ENCODE measurements at places on chromosomes 11 and 22.

GRCh38 chr11:70758206-70758605 is 359.9 kb downstream of the CTTN start:
- no peak for DNase-seq

GRCh38 chr11:15942936-15943335 is 413.4 kb downstream of the SOX6 start:
- no peak for DNase-seq

- no peak for DNase-seq
These were observed 39.0 kb downstream of the ADAMTS8 start for GRCh38 chr11:130389335-130389935.

DNA sequence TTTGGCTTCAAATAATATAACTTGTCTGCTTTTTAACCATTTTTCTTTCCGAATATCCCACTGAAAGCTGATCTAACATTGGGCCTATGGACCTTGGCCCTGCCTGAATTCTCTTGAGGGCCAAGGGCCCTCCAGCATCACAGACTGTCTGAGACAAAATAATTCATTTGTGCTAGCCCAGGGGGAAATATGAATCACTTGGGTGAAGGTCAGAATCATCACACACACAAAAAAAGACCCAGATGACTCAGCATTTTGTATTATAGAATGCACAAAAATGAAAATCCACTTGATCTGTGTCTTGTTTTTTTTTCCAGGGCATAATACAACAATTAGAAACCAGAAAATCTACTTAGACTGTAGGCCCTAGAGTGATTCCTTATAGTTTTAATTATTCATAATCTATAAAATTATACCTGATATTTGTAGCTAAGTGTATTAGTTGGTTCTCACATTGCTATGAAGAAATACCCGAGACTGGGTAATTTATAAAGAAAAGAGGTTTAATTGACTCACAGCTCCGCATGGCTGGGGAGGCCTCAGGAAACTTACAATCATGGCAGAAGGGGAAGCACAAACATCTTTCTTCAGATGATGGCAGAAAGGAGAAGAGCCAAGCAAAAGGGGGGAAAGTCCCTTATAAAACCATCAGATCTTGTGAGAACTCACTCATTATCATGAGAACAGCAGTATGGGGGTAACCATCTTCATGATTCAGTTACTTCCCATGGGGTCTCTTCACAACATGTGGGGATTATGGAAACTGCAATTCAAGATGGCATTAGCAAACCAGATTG is 15.6 kb upstream of the RDX start:
- DNase-seq: no peak

DNA sequence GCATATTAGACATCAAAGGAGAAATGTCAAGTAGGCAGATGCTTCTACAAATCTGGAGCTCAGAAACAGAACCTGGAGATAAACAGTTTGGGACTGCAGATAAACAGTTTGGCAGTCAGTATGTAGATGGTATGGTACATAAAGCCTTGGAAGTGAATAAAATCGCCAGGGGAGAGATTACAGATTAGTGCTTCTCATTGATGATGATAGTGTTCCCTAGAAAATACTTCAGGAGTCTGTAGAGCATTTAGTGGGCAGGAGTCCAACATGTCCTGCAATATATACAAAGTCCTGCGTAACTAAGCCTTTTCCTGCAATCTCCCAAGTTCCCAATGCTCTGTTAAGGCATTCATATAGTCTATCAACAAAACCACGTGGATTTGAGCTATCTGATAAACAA is 35.2 kb downstream of the NARS2 start:
- DNase-seq: no peak

- no peak for DNase-seq
These were observed 35.3 kb upstream of the NECTIN1 start for GRCh38 chr11:119764108-119764868.

DNA sequence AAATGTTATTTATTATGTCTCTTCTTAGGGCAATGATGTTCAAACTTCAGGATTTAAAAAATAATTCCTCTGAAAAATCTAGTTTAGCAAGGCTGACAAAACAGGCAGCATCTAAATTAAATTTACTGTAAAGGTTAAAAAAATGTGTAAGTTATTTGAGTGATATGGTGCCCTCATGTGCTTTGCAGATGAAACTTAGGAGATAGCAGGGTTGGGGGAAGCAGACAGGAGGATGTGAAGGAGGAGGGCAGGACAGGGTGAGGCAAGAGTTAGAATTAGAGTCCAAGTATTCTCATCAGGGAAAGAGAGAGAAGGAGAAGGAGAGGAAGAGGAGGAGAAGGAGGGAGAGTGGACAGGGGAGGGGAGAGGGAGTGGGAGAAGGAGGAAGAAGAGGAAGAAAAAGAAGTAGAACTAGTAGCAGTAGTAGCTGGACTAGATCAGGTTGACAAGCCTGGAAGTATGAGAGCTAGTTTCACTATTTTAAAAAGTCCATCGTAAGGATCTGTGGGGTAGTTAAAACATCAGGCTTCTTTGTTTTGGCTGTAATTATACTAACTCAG is 141.2 kb upstream of the SESN3 start:
- no peak for DNase-seq

GRCh38 chr22:20569059-20570058 is 61.9 kb downstream of the MED15 start:
- peak; percentile 91 for DNase-seq

GRCh38 chr11:124788521-124788920 is 11.7 kb downstream of the MSANTD2 start:
- no peak for DNase-seq

GRCh38 chr11:70523384-70524095 is 125.2 kb downstream of the CTTN start:
- DNase-seq: no peak

DNA sequence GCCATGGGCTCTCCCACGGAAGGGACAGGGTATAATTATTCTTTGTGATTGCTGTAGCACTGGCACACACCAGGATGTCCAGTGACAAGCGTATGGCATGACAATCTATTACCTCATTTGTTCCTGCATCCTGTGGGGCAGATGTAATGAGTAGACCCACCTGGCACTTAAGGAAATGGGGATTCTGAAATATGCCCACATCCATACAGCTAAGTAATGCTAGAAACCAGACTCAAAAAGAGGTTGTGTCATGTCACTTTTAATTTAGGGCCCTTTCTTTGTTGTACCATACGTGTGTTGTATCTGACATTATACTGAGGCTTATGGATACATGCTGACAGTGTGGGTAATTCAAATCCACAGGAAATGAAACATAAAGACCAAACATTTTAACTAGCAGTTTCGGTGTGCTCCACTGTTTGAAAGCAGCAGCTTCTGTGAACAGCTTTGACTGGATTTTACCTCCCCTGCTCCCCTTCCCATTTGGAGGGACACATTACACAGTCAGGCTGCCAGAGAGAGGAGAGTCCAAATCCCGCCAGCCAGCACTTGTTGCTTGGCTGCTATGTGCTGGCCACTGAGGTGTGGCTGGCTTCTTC is 21.2 kb downstream of the GRAMD1B start:
- DNase-seq: no peak

DNA sequence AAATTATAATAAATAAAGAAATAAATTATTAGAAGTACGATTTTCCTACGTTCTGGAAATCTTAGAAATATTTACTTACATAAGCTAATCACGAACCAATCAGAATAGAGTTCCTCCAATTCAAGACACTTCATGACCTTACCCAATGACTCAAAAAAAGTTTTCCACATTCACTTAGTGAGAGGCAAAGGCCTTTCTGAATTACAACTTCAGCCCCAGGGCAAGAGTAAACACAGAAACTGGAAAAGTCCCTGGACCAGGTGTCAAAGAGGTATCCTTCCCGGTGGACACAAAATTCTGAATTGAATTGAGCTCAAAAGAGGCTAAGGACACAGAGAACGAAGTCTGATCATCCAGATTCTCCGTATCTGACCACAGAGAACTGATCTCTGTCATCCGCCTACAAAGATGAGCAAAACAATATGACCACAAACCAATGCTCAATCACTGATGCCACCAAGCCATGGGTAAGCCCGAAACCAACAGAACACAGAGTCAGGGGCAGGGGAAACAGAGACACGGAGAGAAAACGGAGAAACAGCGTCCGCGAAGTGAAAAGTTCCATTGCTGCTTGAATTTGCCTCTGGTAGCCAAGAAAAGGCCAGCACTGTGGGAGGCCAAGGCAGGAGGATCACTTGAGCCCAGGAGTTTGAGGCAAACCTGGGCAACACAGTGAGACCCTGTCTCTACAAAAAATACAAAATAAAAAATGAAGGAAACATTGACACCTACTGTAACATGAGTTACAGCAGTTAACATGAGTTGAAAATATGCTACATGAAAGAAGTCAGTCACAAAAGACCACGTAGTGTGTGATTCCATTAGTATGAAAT is 6.8 kb downstream of the BID start:
- DNase-seq: no peak

DNA sequence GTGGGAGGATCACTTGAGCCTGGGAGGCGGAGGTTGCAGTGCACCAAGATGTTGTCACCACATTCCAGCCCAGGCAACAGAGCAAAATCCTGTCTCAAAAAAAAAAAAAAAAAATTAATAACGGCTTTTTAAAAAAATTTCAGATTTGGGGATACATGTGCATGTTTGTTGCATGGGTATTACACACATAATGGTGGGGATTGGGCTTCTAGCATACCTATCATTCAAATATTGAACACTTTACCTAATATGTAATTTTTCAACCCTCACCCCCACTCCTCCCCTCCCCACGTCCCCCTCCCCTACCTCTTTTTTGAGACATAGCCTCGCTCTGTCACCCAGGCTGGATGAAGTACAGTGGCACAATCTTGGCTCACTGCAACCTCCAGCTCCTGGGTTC is 40.1 kb downstream of the ABTB2 start:
- no peak for DNase-seq

DNA sequence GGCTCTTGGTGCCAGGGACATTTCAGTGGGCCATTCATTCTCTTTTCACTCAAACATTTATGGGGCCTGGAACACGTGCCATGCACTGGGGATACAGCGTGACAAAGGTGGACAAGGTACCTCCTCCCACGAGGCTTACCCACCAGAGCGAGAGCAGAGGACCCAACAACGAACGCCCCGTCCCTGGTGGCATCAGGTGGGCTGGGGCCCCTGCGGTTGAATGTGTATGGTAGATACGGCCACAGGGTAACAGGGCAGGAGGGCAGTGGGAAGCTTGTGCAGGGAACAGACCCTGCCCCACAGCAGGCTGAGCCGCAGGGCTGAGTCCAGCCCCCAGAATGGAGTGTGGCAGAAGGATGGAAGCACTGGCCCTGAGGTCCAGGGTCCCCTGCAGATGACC is 81.1 kb downstream of the LRRC32 start:
- DNase-seq: no peak

DNA sequence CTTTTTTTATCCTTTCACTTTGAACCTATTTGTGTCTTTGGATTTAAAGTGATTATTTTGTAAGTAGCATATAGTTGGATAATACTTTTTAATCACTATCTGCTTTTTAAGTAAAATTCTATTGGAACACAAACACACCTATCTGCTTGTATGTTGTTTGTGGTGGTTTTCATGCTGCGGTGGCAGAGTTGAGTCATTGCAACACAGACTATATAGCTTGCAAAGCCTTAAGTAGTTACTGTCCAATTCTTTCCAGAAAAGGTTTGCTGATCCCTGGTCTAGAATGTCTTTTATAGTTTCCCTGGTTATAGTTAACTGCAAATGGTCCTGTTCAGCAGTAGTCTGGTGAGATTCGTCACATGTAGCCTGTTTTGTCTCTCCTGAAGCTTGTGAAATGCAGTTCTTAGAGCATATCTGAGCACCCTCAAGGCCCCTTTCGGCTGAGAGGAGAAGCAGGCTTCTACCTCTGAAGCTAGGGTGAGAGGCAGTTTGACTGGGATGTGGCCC is 21.5 kb downstream of the SHANK3 start:
- no peak for DNase-seq

DNA sequence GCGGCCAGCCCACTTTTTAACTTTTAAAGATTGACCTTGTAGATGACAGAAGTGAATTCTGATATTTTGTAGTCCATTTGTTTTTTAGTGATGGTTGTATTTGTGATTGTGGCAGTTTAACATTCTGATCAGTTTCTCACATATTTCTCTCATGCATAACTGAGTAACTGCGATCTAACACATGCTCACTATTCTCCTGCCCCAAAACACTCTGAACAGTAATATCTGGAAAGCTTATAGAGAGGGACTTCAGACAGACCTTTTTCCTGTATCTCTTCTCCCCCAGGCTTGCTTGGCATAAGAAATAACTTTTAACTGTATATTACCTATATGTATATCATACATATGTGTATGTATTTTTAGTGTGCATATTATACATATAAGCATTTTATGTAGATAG is 37.3 kb upstream of the MYO18B start:
- DNase-seq: no peak

- DNase-seq: no peak
These were observed 411.9 kb upstream of the B3GAT1 start for GRCh38 chr11:134823970-134824369.

DNA sequence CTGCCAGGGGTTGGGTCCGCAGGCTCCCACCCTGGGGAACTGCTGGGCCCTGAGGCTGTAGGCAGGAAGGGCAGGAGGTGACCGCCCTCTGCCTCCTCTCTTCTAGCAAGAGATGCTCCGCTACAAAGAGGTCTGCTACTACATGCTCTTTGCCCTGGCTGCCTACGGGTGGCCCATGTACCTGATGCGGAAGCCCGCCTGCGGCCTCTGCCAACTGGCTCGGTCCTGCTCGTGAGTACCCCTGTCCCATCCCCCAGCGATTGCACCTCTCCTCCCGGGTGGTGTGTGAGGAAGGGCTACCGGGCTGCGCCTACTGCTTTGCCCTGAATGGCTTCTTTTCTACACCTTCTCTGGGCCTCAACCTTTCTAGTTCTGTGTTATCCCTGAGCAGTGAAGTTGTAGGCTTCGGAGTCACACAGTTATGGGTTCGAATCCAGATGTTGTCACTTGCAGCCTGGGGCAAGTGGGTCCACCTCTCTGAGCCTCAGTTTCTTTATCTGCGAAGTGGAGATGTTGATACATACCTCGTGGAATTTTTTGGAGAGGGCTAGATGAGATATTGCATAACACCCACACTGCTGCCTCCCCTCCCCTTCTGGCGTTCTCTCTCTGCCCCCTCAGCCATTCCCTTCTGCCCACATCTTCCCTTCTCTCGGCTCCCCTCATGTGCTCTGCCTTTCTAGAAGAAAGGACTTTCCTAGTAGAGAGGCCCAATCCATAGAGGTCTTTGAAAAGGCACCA is 21.1 kb upstream of the MYRF start:
- DNase-seq: no peak

DNA sequence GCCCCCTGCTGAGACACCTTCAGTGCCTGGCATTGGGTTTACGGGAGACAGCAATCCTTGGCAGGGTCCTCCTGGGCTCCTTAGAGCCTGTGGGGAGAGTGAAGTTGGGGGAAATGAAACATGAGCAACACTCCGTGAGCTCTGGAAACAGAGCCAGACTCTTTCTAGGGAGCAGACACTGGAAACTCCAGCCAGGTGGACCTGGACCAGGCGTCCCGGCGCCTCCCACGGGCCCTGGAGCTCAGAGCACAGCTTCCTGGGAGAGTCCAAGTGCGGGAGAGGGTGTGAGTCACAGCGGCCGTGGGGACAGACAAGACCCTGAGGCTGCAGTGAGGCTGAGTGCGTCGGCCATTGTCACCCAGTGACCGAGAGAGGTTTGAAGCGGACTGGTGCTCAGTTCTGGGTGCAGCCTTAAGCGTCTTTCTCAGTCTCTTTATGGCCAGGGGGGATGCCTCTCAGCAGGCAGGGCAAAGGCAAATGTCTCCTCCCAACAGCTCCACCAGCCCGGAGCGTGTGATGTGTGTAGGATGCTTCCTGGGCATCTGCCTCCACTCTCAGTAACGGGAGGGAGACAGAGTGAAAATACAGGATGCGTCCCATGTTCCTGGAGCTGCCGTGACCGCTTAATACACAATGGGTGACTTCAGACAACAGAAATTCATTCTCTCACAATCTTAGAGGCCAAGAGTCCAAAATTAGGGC is 399.2 kb downstream of the SHANK2 start:
- no peak for DNase-seq

- no peak for DNase-seq
These were observed 237.5 kb upstream of the BLID start for GRCh38 chr11:122353561-122353960.
